ENCODE measurements at places on chromosomes 2 and 18.

DNA sequence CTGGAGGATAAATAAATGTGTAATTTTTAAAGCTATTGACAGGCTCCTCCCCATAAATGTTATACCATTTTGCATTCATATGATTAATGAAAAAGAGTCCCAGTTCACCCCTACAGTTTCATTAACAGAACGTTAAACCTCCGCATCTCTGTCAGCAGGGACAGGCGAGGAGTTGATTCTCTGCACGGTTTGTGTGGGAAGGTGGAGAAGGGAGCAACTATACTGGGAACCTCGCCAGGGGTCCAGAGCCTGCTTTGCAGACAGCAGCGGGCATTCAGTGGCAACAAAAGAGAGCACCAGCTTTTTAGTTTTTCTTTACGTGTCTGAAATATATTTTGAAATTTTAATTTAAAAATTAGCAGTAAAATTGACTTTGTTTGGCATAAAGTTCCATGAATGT lies 101.4 kb downstream of the FARSB start:
- DNase-seq, result no peak

- DNase-seq, result no peak
Measured at GRCh38 chr18:68017385-68017784, 500.9 kb upstream of the DSEL start.

- DNase-seq, result no peak
Measured at GRCh38 chr2:55049821-55050099, 491 bp downstream of the RTN4 start.

- DNase-seq, result no peak
Measured at GRCh38 chr2:147679191-147679954, 165.5 kb upstream of the ACVR2A start.

All from renal cortex interstitium (tissue), 15 donors.